ENCODE measurements at places on chromosomes 3 and 15.

DNA sequence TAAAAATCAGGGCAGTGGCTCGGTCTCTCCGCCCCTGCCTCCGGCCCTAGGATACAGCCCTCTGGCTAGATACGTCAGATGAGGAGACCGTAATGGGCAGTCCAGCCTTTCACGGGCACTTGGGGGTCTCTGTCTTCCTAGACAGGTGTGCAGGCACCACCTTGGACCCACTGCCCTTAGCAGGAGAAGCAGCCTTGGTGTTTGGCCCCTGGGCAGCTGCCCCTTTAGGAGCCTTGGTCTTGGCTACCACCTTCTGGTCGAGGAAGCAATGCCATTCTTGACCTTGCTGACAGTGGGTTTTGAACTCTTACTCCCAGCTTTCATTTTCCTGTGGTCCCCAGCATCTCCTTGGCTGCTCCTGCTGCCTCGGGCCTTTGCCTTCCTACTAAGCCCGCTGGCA, 149.7 kb upstream of the FRMD4B start:
- DNase-seq, result no peak

DNA sequence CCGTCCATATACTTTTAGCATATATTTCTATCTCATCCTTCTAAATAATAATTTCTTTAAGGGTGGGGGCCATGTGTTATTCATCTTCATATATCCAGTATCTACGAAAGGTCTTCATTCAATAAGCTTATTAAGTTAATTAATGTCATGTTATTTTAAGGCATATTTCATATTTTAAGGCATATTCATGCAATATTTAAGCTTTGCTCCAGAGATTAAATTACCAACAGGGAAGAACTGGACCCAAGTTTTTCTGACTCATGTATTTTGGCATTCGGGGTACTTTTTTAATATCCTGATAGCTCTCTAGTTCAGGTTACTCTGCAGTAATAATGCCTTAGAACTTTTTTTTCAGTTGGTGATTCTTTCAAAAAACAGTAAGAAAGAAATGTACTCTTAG, 27.4 kb downstream of the PHC3 start:
- DNase-seq, result no peak

DNA sequence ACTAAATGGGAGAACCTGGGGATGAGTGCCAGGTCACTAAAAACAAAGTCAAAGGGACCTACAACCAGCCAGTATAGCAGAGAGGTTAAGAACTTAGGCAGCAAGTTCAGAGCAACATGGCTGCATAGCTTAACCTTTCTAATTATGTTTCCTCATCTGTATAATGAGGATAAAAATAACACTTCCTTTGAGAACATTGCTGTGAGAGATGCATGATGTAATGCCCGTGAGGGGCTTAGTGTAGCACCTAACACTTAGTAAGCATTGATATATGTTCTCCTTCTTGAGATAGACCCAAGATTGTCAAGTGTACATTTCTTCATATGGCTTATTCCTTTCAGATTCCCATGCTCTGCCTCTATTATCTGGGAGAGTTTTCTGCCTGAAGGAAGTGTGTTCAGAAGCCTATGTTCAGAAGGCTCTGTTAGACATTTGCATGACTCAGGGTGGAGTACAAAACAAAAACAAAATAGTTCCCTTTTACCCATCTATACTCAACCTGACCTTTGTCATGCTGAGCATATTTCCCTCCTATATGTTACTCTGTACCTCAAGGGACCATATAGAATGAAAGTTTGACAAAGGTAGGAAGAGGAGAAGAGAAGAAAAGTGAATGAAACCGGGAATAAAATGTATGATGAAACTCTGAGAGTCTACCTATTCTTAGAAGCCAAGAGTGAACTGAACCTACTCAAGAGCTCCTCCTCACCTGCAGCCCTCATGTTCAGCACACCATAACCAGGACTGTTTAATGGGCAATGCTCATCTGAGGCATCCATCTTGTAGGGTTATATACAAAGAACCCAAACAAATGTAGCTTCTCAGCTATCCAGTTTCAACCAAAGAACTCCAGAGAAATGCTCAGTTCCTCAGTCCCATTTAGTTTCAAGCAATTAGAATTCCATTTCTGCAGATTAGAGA, 70.7 kb upstream of the KCNMB2 start:
- no peak for DNase-seq

GRCh38 chr3:33791477-33792166, 6.8 kb upstream of the PDCD6IP start:
- peak; percentile 14 for DNase-seq

GRCh38 chr3:128237348-128238183, 84.3 kb downstream of the EEFSEC start:
- no peak for DNase-seq

GRCh38 chr3:194028434-194029004, 107.4 kb upstream of the HES1 start:
- DNase-seq, result no peak

- DNase-seq, result no peak
Observed at GRCh38 chr3:58628823-58629562, 37.6 kb downstream of the FAM3D start.

GRCh38 chr3:126435456-126436315, 40.0 kb downstream of the ZXDC start:
- no peak for DNase-seq

- no peak for DNase-seq
Observed at GRCh38 chr3:38998086-38998485, 53.7 kb downstream of the SCN11A start.

DNA sequence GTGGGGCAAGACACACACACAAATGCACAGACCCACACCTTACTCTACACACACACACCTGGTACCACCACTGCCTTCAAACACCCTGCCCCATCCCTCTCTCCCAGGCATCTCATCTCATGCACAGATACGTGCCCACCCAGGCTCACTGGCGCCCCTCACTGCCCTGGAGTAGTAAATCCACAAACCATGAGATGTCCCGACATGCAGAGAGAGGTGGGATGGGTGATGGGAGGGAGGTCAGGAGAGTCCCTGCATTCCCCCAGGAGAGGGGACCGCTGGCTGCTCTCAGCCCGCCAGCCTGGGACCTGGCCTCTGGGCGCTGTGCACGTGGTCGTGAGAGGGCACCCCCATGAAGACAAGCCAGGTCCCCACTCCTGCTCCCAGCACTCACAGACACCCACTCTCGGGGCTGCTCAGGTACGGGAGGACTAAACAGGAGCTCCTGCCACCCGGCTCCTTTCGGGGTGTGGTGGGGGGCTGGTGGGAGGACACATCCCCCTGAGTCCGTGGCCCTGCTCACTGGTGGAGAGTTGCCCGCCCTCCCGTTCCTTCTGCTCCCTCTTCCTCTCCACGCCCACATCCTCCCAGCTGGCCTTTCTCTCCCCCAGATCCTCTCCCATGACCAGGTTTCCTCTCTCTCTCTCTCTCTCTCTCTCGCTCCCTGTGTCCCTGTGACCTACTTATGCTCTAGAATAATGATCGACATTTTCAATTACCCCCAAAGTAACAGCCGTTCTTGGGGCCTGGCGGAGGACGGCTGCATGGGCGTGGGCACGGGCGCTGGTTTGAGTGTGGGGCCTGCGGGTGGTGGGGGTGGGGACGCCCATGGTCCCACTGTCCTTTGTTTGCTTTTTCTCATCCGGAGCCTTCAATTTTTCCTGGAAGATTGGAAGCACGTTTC, 18.9 kb upstream of the CSPG4 start:
- no peak for DNase-seq

- DNase-seq, result no peak
Observed at GRCh38 chr3:70684701-70685100, 372.3 kb upstream of the MDFIC2 start.

DNA sequence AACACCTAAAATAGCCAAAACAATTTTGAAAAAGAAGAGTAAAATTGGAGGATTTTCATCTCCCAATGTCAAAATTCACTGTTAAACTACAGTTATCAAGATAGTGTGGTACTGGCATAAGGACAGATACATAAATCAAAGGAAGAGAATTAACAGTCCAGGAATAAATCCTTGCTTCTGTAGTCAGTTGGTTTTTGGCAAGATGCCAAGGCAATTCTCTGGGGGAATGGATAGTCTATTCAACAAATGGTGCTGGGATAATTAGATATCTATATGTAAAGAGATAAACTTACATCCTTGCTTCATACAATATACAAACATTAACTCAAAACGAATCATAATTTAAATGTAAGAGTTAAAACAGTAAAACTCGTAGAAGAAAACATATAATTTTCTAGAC, 57.9 kb upstream of the SELENOK start:
- DNase-seq, result no peak

DNA sequence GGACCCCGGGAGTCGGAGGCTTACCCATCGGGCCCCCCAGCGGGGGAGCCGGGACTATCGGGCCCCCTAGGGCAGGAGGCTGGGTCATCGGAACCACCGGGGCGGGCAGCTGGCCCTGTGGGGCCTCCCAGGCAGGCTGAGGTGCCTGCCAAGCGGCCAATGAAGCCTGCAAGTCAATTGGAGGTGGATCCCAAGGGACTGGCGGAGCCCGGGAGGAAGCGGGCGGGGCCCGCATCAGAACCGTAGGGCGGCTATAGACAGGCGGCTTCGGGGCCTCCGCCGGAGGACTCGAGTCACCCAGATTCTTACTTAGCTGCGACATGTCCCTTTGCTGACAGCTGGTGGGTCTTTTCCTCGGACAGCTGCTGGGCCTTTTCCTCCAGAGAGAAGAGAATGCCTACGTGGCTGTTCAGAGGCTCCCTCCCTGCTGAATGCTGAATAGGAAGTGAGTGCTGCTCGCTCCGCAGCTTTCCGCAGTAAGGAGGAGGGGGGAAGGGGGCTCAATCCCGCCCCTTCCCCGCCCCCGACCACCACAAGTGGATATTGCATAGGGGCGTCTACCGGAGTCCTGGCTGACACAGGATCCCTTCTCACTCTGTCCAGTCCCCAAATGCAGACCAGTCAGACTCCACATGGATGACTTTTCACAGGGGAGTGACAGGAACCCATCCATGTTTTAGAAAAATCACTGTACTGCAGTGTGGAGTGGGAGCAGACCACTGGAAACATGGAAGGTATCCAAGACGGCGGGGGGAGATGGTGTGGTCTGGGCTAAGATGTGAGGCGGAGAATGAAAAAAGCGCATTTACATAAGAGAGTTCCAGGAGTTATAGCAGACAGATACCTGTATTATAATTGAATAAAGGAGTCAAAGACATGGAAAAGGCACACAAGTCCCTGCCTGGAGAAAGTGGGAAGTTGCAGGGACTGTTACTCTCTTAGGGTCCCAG, at the start of gene MAGEL2:
Gene MAGEL2, minus strand, starts transcription at position 447 of the 950 bp plus-strand sequence. Its CDS starts 125 bp downstream, at position 322.
- no peak for DNase-seq

DNA sequence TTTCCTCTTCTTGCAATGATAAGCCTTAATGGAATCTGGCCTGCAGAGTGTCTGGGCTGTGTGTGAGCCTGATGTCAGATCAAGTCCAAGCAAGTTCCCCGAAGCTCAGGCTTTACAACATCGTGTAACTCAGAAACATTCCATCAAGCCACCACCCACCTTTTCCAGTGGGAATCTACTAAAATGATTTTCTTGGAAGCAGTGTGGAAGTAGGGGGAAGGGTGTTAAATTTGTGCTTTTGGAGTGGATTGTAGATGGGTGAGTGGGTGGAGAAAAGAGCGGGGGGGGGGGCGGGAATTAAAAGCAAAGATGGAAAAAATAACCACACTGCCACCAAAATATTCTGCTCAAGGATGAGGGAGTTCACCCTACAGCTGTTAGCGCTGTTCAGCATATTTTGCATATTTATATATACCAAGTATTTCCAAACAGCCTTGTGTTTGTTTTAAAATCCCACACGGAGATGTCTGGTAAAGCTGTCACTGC, 53.6 kb downstream of the VGLL3 start:
- no peak for DNase-seq

GRCh38 chr3:166582236-166582635, 745.0 kb upstream of the BCHE start:
- DNase-seq, result no peak

GRCh38 chr15:44370830-44371229, 56.6 kb upstream of the CTDSPL2 start:
- DNase-seq, result no peak

- DNase-seq, result no peak
Observed at GRCh38 chr15:76861815-76862397, 43.2 kb downstream of the SCAPER start.

GRCh38 chr3:152151216-152151876, 117.4 kb upstream of the MBNL1 start:
- DNase-seq, result no peak

- DNase-seq, result no peak
Observed at GRCh38 chr15:28021281-28022039, 77.7 kb downstream of the OCA2 start.

- DNase-seq, result no peak
Observed at GRCh38 chr3:157247391-157247790, 87.4 kb upstream of the CCNL1 start.

GRCh38 chr15:40594429-40594836, 384 bp downstream of the KNL1 start:
- DNase-seq, result no peak

- DNase-seq, result no peak
Observed at GRCh38 chr3:41163421-41163820, 35.9 kb upstream of the CTNNB1 start.

GRCh38 chr3:37391679-37392078, 217.3 kb upstream of the LRRFIP2 start:
- DNase-seq, result no peak

DNA sequence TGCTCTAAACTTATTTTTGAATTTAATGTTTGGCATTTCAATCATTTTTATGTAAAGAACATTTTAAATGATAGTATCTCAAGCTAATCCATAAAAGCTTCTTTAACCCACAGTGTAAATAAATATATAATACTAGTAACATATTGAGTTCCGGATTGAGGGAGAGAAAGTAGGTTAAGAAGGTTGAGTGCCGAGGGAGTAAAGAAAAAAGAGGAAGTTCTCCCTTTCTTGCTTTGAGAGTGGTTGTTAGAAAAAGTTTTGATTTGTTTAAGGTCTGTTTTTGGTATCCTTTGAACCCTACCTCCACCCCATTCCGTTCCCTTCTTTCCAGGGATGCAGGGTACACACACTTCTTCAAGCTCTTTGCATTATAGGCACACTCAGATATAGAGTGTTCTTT, 130.8 kb downstream of the VPS8 start:
- DNase-seq, result no peak

- DNase-seq, result no peak
Observed at GRCh38 chr3:99952306-99952705, 134.6 kb downstream of the CMSS1 start.

DNA sequence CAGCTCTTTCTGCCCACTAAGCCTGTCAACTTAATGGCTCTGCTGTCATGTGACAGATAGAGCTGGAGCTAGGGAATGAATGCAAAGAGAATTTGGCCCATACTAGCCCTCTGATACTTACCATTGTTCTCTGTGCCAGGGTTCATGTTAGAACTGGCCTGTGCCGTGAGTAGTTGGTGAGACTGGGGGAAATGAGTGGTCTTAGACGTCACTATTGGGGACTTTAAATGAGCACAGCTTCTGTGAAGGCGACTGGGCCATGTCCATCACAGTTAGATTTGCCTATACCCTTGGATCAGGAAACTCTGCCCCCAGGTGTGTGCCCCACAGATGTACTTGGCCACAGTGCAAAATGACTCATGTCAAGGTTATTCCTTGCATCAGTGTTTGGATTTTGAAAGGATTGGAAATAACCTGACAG, 124.9 kb downstream of the PTPRG start:
- DNase-seq, result no peak

- DNase-seq, result no peak
Observed at GRCh38 chr15:101215681-101216080, 36.2 kb downstream of the CHSY1 start.

- DNase-seq, result no peak
Observed at GRCh38 chr3:65028024-65028423, 340.2 kb upstream of the ADAMTS9 start.
